ENCODE measurements at places on chromosomes 2 and 18.

- no peak for DNase-seq
Observed at GRCh38 chr2:8154270-8154669, 527.6 kb upstream of the ID2 start.

GRCh38 chr18:46711444-46711863 lies 45.4 kb downstream of the ST8SIA5 start:
- DNase-seq = no peak

DNA sequence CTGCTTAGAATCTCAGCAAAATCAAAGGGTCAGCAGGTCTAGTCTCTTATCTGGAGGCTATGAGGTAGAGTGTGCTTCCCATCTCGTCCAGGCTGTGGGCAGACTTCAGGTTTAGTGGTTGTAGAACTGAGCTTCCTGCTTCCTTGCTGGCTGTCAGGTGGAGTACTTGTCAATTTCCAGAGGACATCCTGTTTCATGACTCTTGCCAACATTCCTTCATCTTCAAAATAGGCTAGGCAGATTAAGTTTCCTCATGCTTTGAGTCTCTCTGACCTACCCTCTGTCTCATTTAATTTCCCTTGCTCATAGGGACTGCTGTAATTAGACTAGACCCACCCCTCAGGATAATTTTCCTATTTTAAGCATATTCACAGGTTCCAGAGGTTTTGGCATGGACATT lies 562.6 kb downstream of the SPAG16 start:
- DNase-seq = no peak

DNA sequence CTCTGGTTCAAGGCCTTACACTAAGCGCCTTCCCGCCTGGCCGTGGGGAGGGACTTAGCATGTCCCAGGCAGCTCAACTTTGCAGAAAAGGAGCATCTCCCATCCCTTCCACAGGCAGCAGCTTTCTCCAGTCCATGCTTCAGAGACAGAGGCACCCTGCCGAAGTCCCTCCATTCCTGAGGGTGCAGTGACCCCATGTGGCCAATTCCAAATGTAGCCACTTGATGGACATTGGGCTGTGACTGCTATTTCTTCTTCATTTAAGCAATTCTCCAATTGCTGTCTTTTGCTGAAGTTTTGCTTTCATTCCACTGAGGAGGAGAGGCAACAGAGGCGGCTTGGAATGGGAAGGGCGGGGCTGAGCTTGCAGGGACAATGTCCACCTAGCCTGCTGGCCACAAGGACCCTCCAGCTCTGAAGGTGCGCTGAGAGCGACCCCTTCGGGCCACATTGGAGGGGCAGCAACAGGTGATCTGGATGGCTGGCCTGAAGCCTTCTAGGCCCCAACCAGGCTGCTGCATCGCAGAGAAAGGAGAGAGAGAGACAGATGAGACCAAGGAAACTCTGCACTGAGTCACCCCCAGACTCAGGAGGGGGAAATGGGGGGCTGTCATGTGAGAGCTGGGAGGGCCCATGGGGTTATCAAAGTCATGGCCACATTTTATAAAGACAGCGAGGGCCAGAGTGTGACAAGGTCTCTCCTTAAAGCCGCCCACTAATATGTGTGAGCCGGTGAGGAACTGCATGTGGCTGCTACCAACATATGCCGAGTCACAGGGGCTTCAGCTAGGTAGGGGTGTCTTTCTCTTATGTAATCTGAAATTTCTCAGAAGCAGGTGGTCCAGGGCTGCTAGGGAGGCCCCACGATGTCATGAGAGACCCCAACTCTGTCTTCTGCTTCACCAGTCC lies 61.3 kb downstream of the LONRF2 start:
- no peak for DNase-seq

- no peak for DNase-seq
Observed at GRCh38 chr2:102703305-102703704, 58.5 kb upstream of the TMEM182 start.

DNA sequence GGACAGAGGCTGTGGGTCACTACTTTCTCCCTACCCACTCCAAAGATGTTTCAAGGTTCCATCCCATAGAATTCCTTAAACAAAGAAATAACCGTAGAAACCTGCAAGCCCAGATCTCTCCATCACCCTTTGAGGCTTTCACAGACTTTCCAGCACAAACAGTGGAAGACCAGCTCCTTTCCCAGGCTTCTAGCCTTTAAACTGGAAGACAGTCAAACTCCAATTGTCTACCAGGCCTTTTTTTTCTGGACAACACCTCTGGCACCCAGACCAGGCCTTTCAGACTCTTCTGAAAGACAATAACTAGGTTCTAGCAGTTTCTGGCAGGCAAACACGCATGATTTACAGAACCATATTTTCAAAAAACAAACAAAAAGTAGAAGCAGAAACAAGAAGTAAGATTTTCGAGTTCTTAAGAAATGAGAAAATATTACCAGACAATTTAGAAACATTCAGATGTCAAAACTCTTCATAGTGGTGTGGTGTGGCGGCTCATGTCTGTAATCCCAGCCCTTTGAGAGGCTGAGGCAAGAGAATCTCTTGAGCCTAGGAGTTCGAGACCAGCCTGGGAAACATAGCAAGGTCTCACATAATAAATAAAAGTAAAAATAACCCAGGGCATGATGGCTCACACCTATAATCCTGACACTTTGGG lies 106.8 kb upstream of the MSH2 start:
- no peak for DNase-seq

DNA sequence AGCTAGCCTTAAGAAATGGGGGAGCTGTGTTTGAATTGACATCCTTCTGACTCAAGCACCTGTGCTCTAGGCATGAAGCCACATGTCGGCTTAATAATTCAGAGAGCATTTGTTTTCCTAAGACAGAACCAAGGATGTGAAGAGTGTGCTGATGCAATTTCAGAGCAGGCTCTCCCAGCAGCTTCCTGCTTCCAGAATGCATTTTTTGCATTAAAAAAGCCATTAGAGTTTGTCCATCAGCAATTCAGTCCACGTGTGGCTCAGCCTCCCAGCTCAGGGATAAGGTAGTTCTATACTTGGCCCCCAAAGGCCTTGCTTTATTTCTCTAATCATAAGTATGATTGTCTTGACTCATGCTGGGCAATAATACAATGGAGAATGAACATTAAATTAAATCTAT lies 37.7 kb downstream of the DOCK10 start:
- no peak for DNase-seq

GRCh38 chr2:108965540-108966289 lies 23.3 kb downstream of the EDAR start:
- DNase-seq = no peak

DNA sequence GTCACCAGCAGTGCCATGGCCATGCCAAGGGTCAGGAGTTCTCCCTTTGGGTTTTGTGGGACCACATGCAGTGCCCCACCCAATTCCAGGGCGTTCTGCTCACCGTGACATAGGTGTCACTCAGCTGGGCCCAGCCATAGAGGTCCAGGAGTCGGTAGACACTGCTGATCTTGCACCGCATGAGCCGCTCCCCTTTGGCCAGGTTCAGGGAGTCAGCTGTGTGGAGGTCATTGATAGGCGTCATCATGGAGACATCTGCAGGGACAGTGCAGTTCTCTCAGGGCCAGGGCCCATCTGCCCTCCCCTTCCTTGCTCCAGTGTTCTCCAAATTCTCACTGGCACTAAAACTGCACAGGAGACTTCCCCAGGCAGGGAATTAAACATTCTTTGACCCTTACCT lies 71.9 kb downstream of the ADD2 start:
- no peak for DNase-seq

DNA sequence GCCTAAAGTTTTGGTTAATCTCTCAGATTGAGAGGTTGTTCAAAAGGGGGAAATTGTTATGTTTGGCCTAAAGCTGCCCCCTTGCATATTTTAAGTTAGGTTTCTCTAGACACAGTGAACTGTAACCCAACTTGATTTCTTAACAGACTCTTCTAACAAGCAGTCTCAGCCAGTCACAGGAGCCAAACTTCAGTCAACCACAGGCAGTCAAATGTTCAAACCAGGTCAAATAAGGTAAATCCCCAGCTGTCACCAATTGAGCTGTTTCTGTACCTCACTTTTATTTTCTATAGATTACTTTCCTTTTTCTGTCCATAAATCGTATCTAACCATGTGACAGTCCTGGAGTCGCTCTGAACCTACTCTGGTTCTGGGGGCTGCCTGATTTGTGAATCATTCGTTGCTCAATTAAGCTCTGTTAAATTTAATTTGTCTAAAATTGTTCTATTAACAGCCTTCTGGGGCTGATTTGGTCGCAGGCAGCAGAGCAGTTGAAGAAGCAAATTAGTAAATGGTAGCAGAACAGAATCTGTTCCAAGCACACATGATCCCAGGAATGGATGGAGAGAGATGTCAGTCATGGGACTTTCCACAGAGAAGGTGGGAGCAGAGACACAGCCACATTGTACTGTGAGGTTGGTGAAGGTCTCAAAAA lies 16.4 kb upstream of the NFU1 start:
- DNase-seq = no peak

GRCh38 chr18:36420826-36421225 lies 123.3 kb downstream of the FHOD3 start:
- no peak for DNase-seq

DNA sequence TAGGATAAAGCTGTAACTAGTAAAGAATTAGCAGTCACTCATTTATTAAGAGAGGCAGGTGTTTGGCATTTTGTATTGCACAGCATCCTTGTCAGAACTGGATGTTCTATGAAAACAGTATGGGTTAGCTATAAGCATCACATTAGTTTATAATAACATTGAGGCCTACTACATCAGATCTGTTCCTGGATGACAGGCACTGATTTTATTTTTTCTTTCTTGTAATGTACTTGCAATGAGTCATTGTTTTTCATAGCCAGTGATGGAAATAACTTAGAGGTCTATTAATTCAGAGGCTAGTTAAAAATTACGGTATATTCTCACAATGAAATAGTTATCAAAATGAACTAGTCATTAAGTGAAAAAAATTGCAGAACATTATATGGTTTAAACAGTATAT lies 13.0 kb upstream of the RMDN2 start:
- DNase-seq = no peak

DNA sequence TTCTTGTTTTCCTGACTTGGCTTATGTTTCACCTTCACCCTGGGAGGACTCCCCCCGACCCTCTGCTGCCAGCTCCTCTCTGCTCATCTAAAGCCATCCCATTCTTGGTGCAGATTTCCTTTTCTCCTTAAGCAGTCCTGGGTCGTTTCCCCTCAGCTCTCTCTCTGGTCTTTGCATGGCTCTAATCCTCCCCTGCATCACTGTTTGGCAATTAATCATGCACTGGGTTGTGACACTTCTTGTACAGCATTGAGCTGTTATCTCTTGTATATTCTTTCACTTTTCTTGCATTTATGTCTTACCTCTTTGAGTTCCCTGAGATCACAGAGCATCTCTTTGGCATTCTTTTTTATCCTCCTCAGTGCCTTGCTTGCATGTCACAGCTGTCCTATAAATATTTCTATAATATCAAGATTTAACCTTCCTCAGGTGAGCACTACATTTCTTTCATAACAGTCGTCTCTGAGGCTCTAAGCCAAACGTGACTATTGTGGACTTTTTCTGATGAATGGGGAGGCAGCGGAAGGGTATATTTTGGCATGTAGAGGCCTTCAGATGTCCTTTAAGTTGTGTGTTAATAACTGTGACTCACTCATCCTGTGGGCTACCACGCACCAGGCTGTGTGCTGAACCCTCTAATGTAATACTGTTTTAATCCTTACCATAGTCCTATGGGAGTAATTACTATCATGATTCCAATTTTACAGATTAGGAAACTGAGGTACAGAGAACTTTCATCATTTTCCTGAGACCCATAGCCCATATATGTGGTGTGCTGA lies 507.5 kb downstream of the SLC4A3 start:
- no peak for DNase-seq

DNA sequence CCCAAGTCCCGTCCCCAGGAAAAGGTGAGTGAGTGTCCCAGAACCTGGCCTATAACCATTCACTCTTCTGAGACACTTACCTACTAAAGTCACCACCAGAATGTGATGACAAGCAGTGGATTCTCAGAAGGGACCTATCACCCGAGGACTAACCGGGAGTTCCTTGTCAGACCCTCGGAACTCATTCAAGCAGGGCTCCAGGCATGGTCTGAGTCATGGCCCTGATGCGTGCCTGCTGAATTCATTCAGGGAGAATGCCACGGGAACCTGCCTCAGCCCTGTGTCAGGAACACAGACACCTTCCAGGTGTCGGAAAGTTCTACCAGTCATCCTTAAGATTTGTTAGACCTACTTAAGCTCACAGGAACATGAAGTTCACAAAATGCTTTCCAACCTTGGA lies 29.8 kb downstream of the ALPK2 start:
- no peak for DNase-seq
